ENCODE measurements at places on chromosomes 4 and X.
A peak's percentile ranks its signal among the peaks of the same experiment; 100 is the strongest.

- DNase-seq: no peak
Measured at GRCh38 chrX:96764864-96765263, 80.2 kb downstream of the DIAPH2 start.

DNA sequence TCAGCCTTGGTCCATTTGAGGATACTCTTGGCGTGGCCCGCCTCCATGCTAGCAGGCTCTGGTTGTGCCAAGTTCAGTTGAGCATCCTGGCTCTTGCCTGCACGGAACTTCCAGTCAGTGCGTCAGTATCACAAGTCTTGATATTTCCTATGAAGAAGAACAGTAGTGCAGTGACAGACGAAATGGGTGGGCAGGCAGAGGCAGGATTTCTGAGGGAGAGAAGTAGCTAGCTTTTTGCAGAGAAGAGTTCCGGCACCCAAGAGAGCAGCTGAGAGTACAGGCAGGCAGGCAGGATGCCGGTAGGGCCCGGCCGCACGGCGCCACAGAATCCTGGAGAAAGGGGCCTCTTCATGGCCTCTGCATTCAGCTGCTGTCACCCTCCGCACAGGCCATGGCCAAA is 56.1 kb upstream of the MSANTD1 start:
- DNase-seq: no peak

- DNase-seq: no peak
Measured at GRCh38 chrX:148592595-148592994, 92.2 kb downstream of the AFF2 start.

DNA sequence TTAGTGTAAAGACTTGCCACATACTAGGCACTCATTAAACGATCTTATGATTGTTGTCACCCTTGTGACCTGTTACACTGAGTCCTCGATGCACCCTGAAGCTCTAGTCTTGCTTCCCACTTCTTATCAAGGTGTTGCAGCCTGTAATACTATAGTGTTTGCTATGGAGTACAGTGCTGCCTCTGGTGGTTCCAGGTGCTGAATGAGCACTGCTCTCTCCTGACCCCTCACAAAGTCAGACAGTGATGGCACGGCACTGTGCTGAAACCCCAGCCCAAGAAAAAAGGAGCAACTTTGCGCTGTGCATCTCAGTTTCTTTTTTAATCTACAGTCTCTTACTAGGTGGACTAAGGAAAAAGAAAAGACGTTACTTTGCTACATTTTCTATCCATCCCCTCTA is 106.3 kb downstream of the GC start:
- no peak for DNase-seq

GRCh38 chr4:8343967-8344331 is 74.4 kb downstream of the HTRA3 start:
- no peak for DNase-seq

DNA sequence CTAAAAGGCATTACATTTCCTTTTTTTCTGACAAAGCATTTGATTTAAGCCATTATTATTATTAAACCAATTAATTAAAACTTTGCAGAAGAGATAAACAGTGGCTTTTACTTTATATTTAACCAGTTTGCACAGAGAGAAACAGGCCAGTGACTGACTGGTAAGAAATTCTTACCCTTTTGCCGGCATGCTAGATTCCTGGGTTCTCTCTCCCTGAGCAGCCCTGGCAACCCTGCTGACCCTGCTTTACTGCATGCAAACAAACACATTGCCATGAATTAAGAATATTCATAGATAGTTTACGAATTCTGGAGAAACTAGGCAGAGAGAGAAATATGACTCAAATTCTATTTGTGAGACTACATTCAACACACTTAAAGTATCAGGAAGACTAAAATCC is 1381.4 kb upstream of the IGFBP7 start:
- DNase-seq: no peak

DNA sequence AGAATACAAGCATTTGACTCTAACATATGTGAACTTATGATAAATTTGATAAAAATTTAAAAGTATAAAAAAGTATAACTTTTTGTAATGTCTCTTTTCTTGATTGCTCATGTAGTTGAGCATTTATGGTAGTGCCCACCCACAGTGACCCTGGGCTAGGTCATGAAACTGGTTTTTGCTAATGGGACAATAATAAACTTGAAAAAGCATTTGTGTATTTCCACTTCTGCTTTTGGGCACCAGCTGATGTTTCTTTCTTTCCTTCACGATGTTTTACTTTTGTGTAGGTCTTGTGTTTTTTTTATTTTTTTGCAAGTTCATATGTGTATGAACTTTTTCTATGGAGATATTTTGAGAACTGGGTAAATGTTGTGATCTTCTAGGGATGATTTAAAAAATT is 313.1 kb downstream of the CBLL2 start:
- DNase-seq: no peak

DNA sequence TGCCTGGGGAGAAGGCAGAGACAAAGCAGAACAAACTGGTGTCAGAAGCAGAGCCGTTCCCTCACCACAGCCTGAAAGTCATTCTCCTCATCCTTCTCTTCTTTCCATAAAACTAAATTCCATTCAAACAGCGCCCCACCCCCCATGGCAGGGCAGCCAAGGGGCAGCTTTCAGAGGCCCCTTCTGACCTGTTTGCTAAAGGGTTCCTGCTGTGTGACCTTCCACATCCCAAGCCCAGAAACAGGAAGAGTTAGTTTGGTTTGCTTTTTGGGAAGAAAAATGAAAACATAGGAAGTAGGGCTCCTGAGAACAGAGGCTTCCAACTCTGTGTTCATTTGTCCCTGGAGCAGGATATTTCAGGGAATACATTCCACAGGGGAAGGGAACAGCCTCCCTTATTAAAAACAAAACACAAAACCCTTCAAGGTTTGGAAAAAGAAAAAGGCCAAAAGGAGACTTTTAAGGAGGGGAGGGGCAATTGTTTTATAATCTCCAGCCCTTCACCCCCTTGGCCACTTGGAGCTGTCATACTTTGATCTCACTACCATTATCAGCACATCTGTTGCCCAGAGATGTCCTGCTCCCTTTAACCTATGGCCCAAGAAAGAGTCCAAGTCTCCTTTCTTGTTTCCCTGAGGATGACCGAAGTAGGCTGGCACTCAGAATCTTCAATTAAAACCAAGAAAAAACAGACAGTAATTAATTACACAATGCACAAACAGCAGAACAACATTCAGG is 25.3 kb downstream of the STARD8 start:
- no peak for DNase-seq

- DNase-seq: no peak
Measured at GRCh38 chr4:144531841-144532240, 114.1 kb upstream of the HHIP start.

- no peak for DNase-seq
Measured at GRCh38 chr4:156192033-156192432, 238.4 kb upstream of the CTSO start.

DNA sequence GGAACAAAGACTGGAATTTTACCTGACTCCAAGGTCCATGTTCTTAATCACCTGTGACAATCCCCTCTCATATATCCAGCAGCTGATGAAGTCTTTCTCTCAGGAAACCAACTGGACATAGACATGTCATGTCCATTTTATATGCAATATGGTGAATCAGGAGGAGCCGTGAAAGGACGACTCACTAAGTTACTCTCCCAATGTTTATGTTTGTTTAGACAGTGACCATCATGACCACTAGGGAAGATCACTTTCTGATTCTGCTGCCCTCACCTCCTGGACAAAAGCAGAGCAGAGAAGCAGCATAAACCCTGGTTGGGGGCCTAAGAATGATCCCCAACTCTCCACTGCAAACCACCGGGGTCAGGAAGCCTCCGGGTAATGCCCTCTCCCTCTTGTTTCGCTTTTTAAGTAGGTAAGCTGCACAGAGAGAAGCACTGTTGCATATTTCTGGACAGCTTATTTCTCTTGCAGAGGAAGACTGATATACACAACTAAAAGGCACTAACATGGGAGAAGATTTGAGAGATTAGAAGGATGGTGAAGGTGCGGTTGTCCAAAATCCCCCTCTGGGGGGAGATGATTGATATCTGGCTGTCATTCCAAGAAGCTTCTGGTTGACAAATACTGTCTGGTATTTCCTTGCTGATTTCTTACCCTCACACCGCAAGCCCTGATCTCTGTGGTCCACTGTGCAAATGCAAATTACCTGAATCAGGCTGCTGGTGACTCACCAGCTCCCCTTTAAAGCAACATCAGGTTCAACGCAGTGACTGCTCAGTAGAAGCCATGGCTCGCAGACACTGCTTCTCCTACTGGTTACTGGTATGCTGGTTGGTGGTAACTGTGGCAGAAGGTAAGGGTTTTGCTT is at the start of gene ODAPH:
ODAPH (plus strand) TSS at position 773 of the 871 bp plus-strand sequence; CDS start at position 790, 17 bp downstream.
- DNase-seq: peak; percentile 3

DNA sequence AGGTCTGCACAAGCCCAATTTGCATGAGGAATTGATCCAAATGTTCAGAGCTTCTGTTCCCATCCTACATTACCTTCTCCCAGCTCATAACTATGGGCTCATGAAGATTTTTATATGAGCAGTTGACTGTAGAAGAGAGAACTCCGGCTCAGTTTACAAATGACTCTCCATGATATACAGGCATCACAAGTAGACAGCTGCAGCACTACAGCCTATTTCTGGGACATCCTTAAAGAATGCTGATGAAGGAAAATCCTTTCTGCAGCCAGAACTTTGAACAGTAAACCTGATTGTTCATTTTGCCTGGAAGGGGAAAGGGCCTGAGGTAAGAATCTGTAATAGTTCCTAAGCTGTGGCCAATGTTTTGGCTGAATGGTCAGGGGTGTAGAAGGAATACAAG is 174.1 kb upstream of the CXCL13 start:
- DNase-seq: no peak

DNA sequence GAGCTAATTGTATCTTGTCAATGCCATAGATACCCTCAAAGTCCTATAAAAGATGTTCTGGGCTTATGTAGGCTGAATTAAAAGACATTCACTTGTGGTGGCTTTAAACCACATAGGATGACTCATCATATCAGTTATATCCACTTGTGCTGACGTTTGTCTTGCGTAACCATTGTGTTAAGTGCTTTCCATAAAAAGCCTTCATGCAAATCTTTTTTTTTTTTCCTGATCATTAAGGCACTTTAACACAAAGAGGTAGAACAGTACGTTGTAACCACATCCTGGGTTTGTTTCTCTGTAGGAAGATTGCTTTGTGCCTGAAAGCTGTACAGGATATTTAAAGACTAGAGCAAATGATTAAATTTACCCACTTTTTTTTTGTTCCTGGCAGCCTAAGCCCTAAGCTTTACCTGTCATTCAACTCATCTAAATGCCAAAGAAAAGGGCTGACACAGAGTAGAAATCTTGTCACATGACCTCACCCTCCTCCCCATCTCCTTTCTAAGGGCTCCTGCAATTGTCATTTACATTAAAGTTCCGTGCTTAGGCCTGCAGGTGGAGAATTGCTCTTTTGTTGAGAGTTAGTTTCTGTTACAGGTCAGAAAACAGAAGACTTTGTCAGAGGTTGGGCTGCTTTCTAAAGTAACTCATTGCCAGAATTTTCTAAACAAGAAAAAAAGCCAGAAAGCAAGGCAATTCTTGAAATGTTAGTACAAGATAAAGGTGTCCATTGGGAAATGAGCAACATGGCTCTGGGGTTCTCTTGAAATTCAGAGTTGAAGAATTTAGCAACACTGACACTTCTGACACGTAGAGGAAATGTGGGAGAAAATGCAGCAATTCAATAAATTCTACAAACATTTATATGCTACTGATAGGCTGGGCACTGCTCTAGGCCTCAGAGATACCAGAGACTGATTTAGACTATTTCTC is 555.6 kb downstream of the PPARGC1A start:
- peak; percentile 59 for DNase-seq

DNA sequence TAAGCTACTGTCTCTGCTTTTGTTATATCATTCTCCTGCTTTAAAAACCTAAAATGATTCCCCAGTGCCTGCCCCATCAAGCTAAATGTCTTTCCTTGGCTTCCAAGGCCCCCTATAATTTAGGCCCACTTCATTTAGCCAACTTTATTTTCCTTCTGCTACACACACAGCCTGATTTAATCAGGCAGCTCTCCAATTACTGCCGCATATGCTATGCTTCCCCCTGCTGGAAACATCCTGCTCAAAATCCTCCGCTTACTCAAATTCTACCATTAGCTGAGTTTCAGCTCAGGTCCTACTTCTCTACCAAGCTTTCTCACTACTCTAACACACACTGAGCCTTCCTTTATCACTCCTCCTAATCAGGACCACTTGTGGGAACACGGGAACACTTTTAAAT is 17.0 kb downstream of the LAMP2 start:
- DNase-seq: peak; percentile 9

DNA sequence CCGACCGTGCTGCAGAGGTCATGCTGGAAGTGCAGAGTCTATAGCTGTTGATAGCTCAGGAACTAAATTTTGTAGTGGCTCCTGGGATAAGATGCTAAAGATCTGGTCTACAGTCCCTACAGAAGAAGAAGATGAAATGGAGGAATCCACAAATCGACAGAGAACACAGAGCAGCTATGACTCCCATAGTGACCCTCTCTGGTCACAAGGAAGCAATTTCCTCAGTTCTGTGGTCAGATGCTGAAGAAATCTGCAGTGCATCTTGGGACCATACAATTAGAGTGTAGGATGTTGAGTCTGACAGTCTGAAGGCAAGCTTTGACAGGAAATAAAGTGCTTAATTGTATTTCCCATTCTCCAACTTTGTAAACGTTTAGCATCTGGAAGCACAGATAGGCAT is 8.8 kb downstream of the MANBA start:
- no peak for DNase-seq

DNA sequence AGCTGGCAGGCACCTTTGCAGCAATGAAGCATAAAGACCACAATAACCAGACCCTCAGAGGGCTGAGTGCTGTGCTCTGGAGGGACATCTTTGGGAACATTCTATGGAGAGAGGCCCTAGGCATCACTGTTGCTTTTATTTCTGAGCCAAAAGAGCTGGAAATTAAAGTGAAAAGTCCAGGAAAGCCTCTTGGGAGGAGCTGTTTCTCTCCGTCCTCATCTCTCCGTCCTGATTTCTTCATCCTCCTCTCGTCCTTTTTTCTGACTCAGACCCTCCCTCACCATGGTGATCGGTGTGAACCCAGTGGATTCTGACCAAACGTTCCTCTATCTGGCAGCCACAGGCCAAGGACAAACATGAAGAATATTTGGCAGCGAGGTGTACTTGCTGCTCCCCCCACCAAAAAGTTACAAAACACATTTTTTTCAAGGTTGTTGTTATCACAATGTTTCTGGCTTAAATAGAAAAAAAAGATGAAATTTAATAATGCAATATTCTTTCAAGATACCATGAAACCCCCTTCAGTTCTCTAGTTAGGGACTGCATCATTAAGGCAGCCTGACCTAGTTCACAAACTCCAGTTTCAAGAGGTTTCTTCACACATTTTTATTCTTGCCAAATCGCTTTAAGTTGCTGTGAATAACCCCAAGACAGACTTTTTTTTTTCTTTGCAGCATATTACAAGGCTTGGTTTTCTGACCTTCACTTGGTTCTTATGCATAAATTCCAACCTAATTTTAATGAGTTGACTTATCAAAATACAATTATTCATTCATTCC is 80.2 kb downstream of the SCD5 start:
- DNase-seq: no peak

DNA sequence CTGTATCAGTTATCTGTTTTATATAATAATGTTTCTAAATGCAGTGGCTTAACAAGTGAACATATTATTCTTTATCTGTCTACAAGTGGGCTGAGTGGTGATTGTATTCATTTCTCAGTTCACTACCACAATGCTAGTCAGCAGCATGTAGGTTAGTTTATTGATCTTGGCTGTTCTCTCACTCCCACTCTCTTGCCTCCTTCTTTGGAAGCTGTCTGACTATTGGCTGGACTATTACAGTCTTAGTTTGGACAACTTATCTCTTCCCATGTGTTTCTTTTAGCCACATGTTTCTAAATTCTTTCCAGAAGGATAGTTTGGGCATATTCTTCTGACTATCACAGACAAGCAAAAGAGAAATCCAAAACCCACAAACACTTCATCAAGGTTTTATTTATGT is 459.5 kb upstream of the AGA start:
- DNase-seq: no peak

GRCh38 chr4:123474817-123475216 is 78.2 kb downstream of the SPRY1 start:
- no peak for DNase-seq
